ENCODE measurements at places on chromosomes 7 and 10.

DNA sequence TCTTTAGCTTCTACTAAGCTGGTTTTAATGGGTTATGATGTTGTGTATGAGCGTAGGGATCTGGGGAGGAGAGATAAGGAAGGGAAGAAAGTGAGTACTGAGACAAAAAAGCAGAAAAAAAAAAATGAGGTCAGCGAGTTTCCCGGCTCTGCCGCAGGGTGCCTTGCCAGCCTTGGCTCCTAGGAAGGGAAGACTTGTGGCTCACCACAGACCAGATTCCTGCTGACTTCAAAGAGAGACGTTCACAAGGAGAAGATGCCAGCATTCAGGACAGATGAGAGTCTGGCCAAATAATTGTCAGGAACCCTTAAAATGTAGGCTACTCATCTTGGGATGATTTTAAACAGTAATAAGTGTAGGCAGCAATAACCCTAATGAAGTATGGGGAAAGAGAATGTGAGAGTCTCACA, 11.4 kb upstream of the FAS start:
- DNase-seq = no peak

GRCh38 chr7:81231301-81231838, 312.5 kb upstream of the SEMA3C start:
- no peak for DNase-seq

- peak; percentile 48 for DNase-seq
Observed at GRCh38 chr7:2892549-2892948, 48.4 kb upstream of the GNA12 start.

GRCh38 chr10:104220522-104220921, 11.6 kb downstream of the CFAP43 start:
- no peak for DNase-seq

GRCh38 chr10:124701435-124701834, 42.7 kb downstream of the FAM53B start:
- no peak for DNase-seq

- DNase-seq = no peak
Observed at GRCh38 chr10:15789793-15790525, 70.2 kb upstream of the ITGA8 start.

GRCh38 chr7:36600869-36601530, 123.3 kb downstream of the AOAH start:
- DNase-seq = no peak

- no peak for DNase-seq
Observed at GRCh38 chr7:121205777-121206176, 123.0 kb upstream of the WNT16 start.

GRCh38 chr7:28703037-28703765, 254.9 kb downstream of the TRIL start:
- DNase-seq = no peak

GRCh38 chr10:117554241-117554814, 11.8 kb downstream of the EMX2 start:
- DNase-seq = no peak

GRCh38 chr7:138076196-138076595, at the start of gene AKR1D1:
TSS of gene AKR1D1 (plus strand) at chr7:138076459. CDS start at chr7:138076519, 60 bp downstream.
- no peak for DNase-seq

DNA sequence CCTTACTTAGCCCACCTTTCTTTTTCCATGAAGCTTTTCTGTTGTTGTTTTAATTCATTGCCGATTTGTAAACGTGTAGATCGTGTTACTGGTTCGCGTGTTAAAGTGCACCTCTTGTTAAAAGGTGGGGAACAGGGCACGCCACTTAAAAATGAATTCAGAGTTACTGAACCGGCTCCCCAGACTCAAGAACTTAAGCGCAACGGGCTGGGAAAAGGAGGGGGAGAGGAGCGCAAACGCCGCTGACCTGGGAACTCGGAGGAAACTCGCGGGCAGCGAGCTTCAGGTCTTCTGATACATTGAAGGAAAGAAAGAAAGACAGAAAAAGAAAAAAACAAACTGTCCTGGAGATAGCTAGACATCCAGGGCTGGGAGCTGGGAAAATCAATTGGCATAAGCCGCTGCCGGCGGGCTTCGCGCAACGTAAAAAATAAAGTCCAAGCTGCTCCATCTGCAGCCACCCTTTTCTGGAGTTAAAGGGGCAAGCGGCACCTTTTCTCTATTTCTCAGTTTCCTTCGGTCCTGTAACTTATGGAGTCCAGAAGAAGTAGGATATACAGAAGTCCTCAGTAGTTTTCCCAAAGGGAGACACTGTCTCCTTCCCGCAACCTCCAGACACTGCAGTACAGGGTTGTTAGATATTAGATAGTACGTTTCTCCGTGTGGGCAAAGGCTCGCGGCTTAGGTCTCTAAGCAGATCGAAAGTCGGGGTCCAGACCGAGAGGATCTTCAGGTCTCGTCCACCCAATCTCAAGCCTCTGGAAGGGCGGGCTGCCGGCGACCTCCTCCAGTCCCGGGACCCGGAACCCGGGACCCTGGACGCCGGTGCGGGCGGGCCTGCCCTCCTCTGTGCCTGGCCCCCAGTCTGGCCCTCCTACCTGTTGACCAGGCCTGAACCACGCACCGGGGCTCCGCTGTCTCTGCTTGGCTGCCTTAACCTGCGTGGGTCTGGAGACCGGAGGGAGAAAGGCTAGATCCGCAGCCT, 1.8 kb upstream of the DLX6 start:
- no peak for DNase-seq

DNA sequence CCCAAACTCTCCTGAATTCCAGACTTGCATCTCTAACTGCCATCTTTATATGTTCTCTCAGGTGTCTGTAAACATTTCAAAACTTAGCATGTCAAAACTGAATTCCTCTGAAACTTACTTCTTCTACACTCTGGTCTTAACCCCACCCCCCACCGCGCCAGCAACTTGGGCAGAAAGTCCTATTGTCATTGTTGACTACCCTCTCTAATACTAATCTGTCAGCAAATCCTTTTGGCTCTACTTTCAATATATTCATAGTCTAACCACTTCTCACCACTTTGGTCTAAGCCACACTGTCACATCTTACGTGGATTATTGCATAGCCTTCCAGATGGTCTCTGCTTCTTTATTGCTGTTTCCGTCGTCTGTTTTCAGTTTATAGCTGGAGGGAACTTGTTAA, 86.6 kb downstream of the AHCYL2 start:
- no peak for DNase-seq

DNA sequence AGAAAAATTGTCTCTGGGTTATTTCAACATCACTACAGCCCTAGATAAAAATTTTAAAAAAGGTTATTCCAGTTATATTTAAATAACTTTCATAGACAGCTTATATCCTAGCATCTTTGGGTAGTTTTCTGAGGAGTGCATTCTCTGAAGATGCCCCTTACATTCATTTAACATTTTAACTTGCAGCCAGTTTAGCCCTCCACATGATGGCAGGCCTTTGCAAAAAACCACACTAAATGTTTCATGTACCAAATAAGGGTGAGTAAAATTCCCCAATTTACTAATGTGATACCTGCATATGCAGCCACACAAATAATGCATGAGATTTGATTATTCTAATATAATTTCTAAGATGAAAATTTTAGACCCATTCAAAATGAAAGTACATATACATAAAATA, 108.4 kb upstream of the ZWINT start:
- peak; percentile 41 for DNase-seq

DNA sequence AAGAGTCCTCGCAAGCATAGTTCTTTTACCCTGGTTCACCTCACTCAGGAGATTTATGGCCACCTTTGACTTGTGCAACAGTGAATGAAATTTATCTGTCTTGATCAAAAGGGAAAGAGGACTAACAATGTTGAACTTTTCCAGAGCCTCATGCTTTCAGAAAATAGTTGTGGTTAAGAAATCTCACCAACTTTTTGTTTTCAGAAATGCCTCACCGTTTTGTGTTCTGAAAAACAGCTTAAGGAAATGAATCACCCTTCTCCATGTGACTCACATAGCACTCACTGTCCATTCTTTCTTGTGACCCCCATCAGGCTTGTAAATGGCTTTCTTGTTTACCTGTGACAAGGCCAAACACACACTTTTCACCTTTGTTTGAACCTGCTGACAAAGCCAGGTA, 148.6 kb upstream of the FAM3C start:
- no peak for DNase-seq

GRCh38 chr7:1466524-1467271, 7.4 kb upstream of the MICALL2 start:
- no peak for DNase-seq

DNA sequence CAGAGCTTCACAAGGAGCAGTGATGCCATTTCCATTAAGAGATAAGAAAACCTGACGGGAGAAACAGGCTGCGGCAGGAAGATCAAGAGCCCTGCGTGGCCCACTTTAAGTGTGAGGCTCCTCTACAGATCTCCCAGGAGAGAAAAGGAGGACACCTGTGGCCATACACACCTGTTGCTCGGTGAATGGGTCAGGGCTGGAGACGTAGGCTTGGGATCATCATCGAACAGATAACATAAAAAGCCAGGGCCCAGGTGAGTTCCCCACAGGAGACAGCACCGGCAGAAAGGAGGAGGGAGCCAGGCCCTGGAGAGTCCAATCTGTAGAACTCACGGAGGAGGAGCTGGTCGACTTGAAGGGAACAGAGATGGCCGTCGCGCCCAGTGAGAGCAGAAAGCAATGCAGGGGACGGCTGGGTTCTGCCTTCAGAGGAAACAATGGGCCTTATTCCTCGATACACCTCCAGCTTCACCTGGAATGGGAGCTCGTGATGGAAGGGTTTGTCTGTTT, 556.8 kb downstream of the DNAJB6 start:
- no peak for DNase-seq

DNA sequence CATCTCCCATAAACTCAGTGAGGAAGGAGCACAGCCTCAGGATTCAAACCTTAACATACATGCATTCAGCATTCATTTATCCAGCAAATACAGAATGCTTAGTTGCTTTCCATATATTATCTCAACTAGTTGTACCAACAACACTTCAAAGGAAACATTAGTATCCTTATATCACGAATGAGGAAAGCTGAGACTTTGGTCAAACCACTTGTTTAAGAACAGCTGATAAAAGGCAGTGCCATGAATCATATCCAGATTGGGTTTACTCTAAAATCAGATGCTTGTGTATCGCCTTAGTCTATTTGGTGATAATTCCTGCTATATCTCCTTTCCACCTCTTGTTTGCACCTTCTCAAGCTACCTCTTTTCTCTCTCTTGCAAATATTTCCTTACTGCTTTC, 1.9 kb upstream of the CPED1 start:
- no peak for DNase-seq

- no peak for DNase-seq
Observed at GRCh38 chr7:2708041-2708440, 20.0 kb downstream of the AMZ1 start.

GRCh38 chr7:101987494-101987893, 170.1 kb downstream of the CUX1 start:
- DNase-seq = no peak

All from OCI-LY7 (cell line).